DMS79 treated with DMSO at 0.1 percent for 48 hours (cell line): ENCODE measurements at places on chromosomes 16 and 17.

DNA sequence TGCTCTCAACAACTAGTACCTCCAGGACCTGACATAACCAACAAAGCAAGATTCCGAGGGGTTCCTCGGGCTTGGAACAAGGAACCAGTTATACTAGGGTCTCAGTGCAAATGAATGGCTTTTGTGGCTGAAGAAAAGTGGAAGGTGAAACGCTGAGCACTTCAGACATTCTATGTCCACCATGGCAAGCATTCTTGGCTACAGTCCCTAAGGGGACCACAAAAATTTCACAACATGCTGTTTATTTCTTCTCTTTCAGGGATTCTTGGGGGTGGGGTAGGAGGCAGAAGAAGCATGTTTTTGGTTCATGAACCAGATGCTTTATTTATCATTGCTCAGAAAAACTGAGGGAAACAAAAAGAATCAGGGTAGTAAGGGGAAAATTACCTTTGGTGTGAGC lies 479.9 kb upstream of the CDH11 start:
- DNase-seq = no peak

- no peak for DNase-seq
Measured at GRCh38 chr17:4947411-4948165, 742 bp downstream of the PFN1 start.

- DNase-seq = no peak
Measured at GRCh38 chr16:85369741-85370528, 243.2 kb upstream of the GSE1 start.

GRCh38 chr17:67208232-67208631 lies 36.8 kb downstream of the HELZ start:
- no peak for DNase-seq

- no peak for DNase-seq
Measured at GRCh38 chr16:15041271-15042004, 14.4 kb downstream of the NTAN1 start.

- DNase-seq = no peak
Measured at GRCh38 chr16:76653390-76654026, 376.3 kb downstream of the CNTNAP4 start.

- peak; percentile 33 for DNase-seq
Measured at GRCh38 chr16:81767987-81768592, 11.0 kb upstream of the PLCG2 start.
